ENCODE measurements at places on chromosomes 4 and X.

DNA sequence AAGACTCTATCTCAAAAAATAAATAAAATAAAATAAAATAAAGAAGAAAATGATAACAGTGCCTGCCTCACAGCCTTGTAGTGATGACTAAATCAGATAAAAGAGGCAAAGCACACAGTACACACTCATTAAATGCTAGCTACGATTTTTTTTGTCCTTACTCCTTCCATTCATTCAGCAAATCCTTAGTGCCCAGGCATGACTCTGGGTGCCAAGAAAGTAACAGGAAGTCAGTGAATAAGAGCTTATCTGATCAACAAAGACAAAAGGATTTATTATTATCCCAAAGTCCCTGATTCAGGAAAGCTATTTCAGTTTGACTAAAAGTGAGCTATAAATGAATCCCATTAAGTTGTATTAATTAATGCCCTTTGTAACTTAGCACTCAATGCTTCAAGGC is 92.7 kb downstream of the SH3KBP1 start:
- no peak for DNase-seq

DNA sequence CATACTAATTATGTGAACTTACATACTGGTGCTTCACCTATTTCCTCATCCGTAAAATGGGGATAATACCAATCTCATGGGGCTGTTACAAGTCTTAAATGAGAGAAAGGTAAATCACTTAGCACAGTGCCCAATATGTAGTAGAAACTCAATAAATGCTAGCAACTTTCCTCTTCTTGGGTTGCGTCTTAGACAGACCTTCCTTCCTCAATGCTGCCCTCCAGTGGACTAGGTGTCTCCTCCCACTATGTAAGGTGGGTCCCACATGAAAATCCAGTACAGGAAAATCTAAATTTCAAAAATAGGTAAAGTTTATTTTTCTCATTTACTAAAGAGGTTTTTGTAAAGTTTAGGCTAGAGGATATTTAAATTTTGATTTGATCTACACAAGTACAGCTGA is 20.6 kb downstream of the ZDHHC9 start:
- DNase-seq = peak; percentile 18

GRCh38 chr4:59258002-59258401 is 1942.1 kb upstream of the ADGRL3 start:
- no peak for DNase-seq

- DNase-seq = no peak
Observed at GRCh38 chr4:121712001-121712651, 15.3 kb upstream of the ANXA5 start.

GRCh38 chr4:80253510-80253909 is 13.0 kb upstream of the FGF5 start:
- DNase-seq = no peak

GRCh38 chr4:108171339-108172230 is 2.9 kb upstream of the LEF1 start:
- no peak for DNase-seq

DNA sequence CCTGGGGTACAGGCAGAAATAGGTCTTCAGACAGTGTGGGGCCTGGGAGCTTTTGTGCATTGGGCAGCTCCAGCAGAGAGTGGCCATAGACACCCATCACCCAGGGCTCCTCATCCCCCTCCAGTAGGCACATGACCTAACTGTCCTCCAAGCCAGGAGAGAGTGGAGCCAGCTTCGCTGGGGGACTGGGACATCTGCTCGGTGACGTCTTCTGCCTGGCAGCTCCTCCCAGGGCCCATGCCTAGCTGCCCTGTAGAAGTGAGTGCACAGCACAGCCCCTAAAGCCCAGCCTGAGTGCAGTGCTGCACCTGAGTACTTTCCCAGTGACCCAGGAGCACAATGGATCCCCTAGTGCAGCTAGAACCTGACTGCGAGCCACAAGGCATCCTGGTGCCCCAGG is 279.7 kb upstream of the SLC7A11 start:
- no peak for DNase-seq

GRCh38 chrX:142686206-142686605 is 339.5 kb upstream of the SPANXN4 start:
- no peak for DNase-seq

- DNase-seq = no peak
Observed at GRCh38 chrX:111191598-111191997, 78.7 kb downstream of the CAPN6 start.

DNA sequence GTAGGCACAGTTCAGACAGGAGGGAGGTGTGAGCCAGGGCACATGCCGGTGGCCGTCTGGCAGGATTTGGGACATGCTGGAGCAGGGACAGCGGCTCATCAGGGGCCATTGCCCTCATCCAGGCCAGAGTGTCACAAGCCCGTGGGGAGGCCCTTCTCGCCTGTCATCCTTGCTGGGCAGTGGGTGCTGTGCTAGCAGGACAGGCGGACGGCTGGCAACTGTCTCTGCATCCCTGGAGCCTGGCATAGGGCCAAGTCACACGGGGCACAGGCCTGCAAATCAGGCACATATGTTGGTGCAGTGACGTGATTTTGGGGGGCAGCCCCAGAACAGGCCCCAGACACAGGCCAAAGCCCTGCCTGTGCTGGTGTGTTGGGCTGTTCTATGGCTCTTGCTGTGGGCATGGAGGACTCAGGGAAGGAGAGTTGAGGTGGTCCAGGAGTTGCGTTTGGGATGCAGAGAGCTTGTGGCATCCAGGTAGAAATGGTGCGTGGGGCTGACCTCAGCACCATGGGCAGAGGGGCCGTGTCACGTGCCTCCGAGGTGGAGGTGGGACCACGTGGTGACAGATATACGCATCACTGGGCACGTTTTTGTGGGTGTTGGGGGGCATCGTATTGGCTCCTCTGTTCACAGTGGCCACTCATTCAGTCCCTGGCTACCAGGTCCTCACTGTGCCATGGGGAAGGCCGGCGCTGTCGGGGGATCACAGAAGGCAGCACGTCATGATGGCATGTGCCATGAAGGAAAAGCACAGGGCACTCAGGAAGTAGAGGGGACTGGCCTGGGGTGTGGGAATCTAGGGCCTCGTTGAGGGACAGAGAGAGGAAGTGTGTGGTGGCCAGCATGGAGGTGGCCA is 14.6 kb upstream of the MSANTD1 start:
- DNase-seq = no peak

- DNase-seq = no peak
Observed at GRCh38 chrX:45748369-45748774, 547.7 kb upstream of the DIPK2B start.

GRCh38 chr4:173526027-173526482 is 4.0 kb downstream of the HAND2 start:
- DNase-seq = no peak

- DNase-seq = no peak
Observed at GRCh38 chr4:173328236-173328901, 5.8 kb downstream of the HMGB2 start.

DNA sequence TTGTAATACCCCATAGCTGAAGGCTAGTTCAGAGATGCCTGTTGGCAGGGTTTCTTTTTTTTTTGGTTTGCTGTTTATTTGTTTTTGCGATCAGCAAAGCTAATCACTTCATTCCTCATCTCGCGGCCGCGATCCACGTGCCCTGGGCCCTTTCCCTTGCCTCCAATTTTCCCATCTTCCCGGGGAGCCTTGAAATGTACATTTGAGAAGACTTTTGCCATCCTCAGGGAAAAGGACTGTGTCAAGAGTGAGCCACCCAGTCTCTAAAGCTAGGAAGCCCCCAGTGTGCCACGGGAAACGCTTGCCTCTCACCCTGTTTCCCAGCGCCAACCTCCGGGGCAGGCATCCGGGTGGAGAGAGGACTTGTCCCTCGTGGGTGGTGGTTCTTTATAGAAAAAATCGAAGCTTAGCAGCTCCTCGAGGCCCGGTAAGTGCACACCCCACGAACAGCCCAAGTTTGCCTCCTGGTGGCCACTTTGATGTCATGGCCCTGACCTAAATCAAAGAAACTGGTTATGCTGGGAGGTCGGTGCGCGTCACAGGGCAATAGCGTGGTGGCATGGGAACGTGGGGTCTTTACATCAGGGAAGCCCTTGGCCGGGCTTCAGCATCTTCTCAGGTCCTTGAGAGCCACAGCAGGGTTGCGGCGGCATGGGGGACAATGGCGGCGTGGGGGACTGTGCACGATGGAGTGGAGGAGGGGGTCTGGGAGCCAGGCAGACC is 42.0 kb downstream of the MAP7D3 start:
- DNase-seq = no peak

GRCh38 chr4:166481055-166481454 is 608.0 kb downstream of the TLL1 start:
- DNase-seq = no peak

- DNase-seq = peak; percentile 1
Observed at GRCh38 chr4:165612936-165613335, 234.1 kb downstream of the CPE start.

GRCh38 chrX:426881-427280 is 40.2 kb upstream of the PPP2R3B start:
- no peak for DNase-seq

- DNase-seq = no peak
Observed at GRCh38 chr4:99693140-99693539, 35.5 kb upstream of the C4orf54 start.

DNA sequence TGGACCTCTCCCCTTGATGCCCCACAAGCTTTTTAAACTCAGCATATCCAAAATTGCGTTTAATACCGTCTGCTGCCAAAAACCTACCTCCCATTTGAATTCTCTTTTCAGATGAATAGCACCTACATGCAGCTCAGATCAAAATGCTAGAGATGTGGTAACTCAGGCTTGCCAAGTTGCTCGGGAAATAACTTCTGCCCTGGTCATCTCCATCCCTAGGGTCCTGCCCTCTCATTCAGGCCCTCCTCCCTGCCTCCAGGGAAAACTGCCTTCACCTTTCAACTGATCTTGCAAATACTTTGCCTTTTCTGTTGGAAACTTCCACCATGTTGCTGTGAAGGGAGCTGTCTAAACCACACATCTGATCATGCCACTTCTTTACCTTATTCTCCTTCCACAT is 114.1 kb downstream of the SPRY1 start:
- DNase-seq = no peak

DNA sequence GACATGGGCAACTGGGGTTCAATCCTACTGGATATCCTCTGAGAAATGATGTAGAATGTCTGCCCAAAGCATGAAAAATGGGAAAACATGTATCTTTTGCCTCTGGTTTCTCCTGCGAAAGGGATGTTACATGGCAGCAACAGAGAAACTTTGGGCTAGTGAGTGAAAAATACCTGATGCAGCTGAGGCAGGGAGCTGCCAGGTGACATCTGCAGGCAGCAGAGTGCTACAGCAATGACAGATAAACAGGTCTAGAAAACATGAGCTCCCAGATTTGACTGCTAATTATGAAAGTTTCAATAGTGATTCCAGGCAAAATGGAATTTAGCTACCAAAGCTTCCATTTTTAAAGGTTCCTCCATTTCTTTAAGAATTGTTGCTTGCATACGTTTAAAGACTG is 4.8 kb upstream of the CXCL1 start:
- no peak for DNase-seq

DNA sequence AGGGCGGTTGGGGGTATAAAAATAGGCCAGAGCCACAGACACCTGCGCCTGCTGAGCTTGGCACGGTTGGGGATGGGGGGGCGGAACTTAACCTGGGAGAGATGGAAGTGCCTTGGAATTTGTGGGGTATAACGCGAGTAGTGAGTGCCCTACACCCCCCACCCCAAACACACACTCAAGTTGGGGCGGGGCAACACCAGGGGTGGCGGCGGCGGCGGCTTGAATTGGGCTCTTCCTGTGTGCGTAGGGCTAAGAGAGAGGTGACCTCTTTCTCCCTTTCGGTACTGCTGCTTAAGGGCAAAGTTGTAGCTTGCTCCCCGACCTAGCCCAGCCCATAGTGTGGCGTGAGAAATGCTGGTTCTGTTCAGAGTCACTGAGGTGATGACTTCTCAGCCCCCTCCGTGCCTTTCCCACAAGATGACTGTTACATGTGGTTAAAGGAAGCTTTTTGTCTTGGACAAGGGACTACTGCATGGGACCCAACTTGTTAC is 839 bp downstream of the STK26 start:
- DNase-seq = no peak

- no peak for DNase-seq
Observed at GRCh38 chr4:114178392-114178791, 198.9 kb upstream of the ARSJ start.

GRCh38 chr4:6453688-6453990 is 18.8 kb downstream of the PPP2R2C start:
- DNase-seq = no peak

GRCh38 chr4:139878050-139878449 is 212.4 kb downstream of the MGST2 start:
- DNase-seq = no peak

GRCh38 chrX:72245461-72246089 is 6.7 kb upstream of the ERCC6L start:
- DNase-seq = peak; percentile 9

- DNase-seq = no peak
Observed at GRCh38 chrX:3526731-3527130, 180.3 kb upstream of the MXRA5 start.

GRCh38 chrX:148069759-148070503 is 88.8 kb downstream of the FMR1NB start:
- DNase-seq = no peak

DNA sequence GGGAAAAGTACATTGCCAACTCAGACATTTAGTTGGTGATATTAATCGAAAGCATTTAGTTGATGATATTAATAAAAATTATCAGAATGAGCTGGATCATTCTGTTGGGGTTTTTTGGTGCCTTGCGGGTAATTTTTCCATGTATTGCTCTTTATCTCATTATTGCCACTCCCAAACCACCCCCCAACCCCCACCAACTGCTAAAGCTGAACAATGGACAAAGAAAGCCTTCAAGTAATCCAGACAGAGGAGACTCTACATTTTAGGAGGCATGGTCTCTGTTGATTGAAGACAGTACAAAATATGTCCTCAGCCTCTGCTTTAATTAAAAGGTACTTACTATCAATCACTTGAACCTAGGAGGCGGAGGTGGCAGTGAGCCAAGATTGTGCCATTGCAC is 22.5 kb downstream of the PDK3 start:
- DNase-seq = no peak

GRCh38 chr4:126755506-126755905 is 877.3 kb upstream of the INTU start:
- no peak for DNase-seq

GRCh38 chr4:16442296-16442695 is 216.0 kb upstream of the TAPT1 start:
- DNase-seq = no peak

DNA sequence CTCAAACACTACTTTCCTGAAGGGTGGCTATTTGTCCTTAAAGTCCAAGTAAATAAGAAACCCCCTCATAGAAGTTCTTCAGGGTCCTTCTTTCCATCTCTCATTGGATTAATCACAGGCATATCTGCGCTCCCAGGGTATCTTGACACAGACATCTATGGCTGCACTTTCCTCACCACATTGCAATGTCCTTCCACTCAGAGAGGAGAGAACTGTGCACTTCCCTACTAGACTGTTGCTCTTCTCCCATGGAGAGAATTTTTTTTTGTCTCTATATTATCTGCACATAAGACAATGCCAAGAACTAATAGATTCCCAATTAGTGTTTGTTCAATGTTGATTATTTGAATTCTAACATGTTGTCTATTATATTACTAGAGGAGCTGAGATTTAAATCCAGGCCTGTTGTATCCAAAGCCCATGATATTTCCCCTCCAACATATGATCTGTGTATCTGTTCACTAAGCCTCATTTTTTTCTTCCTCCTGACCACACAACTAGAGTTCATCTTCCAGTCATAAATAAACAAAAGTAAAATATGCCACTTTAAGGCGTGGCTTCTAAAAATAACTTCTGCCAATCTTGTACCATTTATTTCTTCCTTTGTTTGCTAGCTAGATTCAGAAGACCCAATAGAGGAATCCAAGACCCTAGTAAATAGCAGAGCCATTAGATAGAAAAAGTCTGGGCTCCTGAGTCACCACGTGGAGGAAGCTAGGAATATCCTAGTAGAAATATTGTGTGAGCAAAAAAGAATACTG is 61.5 kb upstream of the FAM241A start:
- DNase-seq = no peak

- DNase-seq = peak; percentile 73
Observed at GRCh38 chr4:164977243-164978164, at the start of gene TRIM61. TRIM61 (minus strand) TSS chr4:164977657; CDS start chr4:164970002, 7,655 bp downstream.

Measured in GM19239 (cell line).